CD4-positive, alpha-beta memory T cell (primary cell): ENCODE measurements at places on chromosomes 7 and 10. TPM values are rescaled to one million over a fixed set of nuclear protein-coding genes. Genes with fewer than 3 reads are reported as not detected.

The NPY4R2 gene
- total RNA-seq: not detected

The NME8 gene
- not detected for total RNA-seq

- DNase-seq: no peak
Measured at GRCh38 chr10:4294996-4295792, 510.2 kb upstream of the KLF6 start.

DNA sequence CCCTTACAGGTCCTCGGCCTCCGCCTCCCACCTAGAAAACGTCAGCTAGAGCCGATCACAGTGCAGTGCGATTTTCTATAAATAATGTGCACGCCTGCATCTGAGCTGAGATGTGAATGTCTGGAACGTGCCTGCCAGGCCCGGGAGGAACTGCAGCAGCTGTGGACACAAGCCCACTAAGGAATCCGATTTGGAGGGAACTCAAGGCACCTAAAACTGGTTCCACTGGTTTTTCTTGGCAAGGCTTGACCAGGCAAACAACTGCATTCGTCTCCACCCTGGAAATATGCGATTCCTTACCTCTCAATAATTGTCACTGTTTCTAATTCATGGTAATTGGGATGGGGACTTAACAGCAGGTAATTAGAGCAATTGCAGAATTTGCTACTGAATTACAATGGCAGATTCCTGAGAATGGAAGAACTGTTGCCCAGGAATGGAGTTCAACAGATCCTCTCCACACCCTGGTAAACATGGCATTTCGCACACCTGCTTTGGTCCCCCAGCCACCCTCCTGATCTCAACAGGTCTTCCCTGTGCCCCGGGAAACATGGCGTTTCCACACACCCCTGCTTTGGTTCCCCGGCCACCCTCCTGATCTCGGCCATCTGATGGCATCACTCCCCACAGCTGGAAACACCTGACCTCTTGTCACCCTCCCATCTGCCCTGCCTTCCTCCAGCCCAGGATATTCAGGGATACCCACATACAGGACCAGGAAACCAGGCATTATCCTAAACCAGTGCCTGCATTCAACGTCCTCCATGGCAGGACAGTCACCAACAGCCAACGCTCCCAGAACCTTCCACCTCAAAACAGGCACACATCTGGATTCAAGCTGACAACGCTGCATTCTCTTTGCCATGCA lies 76.0 kb downstream of the DIP2C start:
- no peak for DNase-seq

- no peak for DNase-seq
Measured at GRCh38 chr10:129921065-129921670, 42.9 kb downstream of the EBF3 start.

DNA sequence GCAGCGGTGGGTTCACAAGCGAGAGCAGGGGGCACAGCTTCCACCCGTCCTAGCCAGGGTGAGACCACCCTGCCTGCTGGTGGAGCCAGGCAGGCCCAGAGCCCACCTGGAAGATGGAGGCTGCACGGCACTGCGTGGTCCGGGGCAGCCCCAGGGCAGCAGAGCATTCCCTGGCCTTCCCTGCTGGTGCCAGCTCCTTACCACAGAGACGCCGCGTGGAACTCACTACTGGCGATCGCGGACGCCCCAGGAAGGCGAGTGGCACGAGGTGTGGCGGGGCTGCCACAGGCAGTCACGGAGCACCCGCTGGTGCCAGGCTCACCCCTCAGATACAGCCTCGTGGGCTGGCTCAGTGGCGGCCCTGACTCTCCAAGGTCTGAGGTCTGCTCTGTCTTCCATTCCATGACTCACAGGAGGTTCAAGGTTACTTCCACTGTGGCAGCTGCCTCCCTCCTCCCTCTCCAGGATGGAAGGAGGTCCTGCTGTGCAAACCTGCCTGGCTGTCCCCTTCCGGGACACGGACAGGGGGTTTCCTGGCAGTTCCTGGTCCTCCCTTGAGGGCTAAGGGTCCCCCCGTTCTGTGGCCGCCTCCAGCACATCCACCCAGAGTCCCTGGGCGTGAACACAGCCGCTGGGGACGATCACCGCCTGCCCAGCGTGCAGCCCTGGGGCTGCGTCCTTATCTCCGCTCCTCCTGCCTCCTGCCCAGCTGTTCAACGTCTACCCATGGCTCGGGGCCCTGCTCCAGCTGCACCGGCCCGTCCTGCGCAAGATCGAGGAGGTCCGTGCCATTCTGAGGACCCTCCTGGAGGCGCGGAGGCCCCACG lies 3.1 kb downstream of the CYP2W1 start:
- no peak for DNase-seq

DNA sequence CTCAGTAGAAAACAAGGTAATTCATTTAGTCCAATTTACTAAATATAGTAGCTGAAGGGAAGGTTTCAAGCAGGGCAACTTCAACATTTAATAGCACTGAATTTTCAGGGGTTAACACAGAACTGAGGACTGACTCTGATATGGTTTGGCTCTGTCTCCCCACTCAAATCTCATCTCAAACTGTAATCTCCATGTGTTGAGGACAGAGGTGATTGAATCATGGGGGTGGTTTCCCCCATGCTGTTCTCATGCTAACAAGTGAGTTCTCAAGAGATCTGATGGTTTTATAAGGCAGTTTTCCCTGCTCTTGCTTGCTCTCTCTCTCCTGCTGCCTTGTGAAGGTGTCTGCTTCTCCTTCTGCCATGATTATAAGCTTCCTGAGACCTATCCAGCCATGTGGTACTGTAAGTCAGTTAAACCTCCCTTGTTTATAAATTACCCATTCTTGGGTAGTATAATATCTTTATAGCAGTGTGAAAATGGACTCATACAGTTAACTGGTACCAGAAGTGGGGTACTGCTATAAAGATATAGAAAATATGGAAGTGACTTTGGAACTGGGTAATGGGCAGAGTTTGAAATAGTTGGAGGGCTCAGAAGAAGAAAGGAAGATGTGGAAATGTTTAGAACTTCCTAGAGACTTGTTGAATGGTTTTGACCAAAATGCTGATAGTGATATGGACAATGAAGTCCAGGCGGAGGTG lies 9.8 kb upstream of the UMAD1 start:
- no peak for DNase-seq

DNA sequence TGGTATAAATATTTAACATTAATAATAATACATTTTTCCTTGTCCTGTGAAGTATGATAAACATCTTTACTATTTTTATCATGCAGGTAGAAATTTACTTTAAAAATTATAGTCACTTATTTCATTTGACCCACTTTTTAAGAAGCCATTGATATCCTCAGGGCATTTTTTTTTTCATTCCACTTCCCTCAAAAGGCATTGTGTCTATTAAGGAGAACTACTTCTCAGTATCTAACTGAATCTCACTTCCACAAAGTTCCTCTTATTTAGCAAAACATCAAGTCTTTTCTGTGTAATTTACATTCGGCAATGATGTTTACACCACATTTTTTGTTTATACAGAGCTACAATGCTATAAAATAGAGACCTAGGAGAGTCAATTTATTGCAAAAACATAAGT lies 388.2 kb upstream of the AKR1E2 start:
- no peak for DNase-seq

DNA sequence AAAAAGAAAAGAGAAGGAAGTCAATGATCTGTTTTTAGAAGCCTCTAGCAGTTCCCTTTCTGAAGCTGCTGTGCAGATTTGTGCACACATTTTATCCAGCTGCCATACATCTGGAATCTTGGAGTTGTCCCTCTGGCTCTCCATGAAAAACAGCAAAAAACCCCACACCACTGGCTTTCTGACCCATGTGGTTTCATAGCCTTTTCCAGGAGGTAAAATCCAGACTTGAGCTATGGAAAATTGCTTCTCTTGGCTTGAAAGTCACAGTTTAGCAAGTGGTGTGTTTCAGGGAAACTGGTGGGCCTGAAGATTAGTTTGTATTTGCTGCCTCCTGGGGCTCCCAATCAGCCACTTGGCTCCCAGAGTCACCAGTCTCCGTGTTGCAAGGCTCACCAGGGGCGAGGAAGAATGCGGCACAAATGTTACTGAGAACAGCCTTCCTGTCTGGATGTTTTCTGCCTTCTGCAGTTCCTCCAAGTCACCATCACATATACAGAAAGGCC lies 50.1 kb upstream of the ADRB1 start:
- DNase-seq: no peak
